ENCODE measurements at places on chromosomes 2 and 18. TPM values are rescaled to one million over a fixed set of nuclear protein-coding genes. Genes with fewer than 3 reads are reported as not detected.

Gene FZD7
- total RNA-seq, result 14.5 TPM

Gene OSR1
- 0.04 TPM for total RNA-seq

Gene CROCC2
- not detected for total RNA-seq

Gene RAB17
- 12.1 TPM for total RNA-seq

Gene BCL11A
- 6.7 TPM for total RNA-seq

Gene TBC1D8
- 17.3 TPM for total RNA-seq

Gene EPC2
- total RNA-seq, result 17.2 TPM

Gene SLC38A11
- 0.46 TPM for total RNA-seq

Gene HSPD1
- total RNA-seq, result 204 TPM

Gene ANKRD44
- total RNA-seq, result 4.3 TPM

Gene HRH4
- not detected for total RNA-seq

Gene C1GALT1C1L
- 1.2 TPM for total RNA-seq

Gene COL3A1
- total RNA-seq, result 13.4 TPM
